ENCODE measurements at places on chromosomes 7 and 10.

- DNase-seq, result no peak
Measured at GRCh38 chr7:2965745-2966270, 77.9 kb downstream of the CARD11 start.

- no peak for DNase-seq
Measured at GRCh38 chr10:99788598-99789256, 6.3 kb downstream of the ABCC2 start.

GRCh38 chr10:89814278-89814677, 112.9 kb downstream of the KIF20B start:
- no peak for DNase-seq

DNA sequence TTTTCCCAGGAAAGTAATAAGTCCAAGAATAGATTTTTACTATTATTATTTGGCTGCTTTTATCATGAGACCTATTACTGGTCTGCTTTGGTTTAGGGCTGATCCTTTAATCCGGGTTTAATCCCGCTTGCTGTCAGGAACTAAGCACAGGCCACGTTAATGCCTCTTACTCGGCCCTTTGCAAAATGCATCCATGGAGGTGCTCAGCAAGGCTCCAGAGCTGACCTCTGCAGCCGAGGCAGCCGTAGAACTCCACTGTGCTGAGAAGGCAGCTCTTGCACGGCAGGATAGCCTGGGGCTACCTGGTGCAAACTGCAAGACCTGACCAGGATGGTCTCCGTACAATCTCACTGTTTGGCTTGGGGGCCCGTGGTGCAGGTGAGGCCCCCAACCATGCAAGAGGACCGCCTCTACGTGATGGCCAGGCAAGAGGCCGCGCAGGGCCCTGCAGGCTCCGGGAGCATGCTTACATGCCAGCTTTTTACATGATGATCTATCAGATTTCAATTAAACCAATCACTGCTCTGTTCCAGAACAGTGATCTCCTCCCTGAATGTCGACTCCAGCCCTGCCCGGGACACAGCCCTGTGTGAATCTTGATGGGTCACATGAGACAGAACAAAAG, 10.4 kb upstream of the CALML3 start:
- no peak for DNase-seq

- no peak for DNase-seq
Measured at GRCh38 chr10:102769375-102770107, 25.8 kb downstream of the WBP1L start.

DNA sequence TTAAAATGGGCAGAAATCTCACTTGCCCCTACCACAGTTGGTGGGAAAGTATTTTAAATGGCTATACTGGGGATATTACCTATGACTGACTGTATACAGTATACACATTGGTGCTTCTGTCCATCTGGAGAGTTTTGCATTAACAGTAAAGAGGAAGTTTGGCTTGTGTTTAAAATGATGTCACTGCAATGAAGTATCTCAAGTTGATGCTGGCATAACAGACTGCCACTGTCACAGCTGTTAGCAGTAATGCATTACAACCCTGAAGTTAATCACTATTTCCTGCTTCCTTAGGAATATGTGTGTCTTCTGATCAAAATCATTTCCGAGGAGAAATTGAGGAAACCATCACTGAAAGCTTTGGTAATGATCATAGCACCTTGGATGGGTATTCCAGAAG, 1.9 kb downstream of the DKK1 start:
- DNase-seq, result no peak

DNA sequence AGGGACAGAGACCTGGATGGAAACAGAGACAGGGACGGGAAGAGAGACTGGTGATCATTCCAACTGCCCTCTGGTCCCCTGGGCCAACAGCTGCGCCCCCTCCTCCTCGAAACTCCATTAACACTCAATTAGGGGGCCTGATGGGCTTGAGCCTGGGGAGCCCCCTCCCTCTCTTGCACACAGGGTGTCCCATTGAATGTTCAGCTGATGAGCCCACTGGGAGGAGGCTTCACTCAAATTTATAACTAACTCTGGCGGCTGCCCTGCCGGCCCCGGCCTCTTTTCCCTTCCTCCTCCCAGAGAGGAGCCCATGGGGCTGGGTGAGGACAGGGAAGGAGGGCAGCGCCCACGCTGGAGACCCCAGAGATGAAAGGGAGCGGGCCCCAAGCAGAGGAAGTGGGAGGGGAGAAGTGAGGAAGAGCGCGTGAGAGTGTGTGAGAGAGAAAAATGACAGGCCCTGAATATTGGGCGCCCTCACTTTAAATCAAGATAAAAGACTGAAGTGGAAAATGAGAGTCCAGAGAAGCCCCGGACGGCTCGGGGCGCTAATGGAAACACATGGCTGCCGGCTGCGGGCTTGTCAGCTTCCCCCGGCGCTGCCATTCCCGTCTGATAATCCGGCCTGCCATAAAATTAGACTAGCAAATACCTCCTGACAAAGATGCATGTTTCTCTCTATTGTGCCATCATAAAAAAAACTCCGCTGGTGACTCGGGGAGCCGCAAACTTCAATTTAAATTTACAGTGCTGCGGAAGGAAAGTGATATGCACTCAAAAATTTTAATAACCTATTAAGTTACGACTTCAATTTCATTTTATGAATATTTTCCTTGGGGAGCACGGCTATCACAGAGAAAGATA, 58.0 kb upstream of the PAX2 start:
- DNase-seq, result no peak

DNA sequence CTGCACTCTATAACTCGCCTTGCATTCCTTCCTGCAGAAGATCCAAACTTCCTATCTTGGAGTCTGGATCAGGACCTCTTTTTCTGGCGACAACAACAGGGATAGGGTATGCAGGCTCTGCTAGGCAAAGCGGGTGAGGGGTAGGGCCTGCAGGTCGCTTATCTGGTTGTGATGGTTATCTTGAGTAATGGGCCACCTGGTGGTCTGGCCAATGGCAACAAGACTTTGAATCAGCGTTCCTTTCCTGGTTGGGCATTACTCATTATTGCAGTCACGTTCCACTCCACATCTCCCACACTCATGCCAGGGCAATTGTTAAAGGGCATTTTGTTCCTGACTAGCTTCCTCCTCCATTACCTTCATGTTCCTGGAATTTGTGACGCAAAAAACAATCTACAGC, 48.4 kb upstream of the PLXDC2 start:
- DNase-seq, result no peak
